ENCODE measurements at places on chromosomes 4 and X.

- no peak for DNase-seq
Measured at GRCh38 chr4:152927737-152928136, 8.4 kb upstream of the FHDC1 start.

DNA sequence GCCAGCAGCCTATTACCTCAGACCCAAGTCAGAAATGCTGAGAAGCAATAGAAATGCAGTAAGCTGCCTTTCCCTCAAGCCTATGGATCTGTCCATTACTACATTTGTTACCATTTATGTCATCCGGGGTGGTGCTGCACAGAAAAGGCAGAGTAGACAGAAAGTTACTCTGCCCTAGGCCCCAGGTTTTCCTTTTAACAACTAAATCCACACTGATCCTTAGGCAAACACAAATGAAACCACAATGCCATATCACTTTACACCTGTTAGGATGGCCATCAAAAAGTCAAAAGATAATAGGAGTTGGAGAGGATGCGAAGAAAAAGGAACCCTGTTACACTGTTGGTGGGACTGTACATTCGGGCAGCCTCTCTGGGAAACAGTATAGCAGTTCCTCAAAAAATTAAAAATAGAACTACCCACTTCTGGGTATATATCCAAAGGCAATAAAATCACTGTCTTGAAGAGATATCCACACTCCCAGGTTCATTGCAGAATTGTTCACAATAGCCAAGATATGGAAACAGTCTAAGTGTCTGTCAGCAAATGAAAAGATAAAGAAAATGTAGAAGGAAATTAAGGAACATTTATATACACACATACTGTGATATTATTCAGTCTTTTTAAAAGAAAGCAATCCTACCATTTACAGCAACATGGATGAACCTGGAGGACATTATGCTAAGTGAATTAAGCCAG lies 186.3 kb downstream of the NWD2 start:
- no peak for DNase-seq

- no peak for DNase-seq
Measured at GRCh38 chr4:4673070-4673469, 131.2 kb upstream of the STX18 start.

- DNase-seq = no peak
Measured at GRCh38 chrX:38089173-38089982, 83.0 kb downstream of the SYTL5 start.

- no peak for DNase-seq
Measured at GRCh38 chrX:64894454-64895038, 81.7 kb downstream of the ZC4H2 start.

GRCh38 chrX:70132877-70133302 lies 357 bp upstream of the IGBP1 start:
- no peak for DNase-seq

- DNase-seq = no peak
Measured at GRCh38 chrX:64580035-64580434, 184.8 kb upstream of the MTMR8 start.

- no peak for DNase-seq
Measured at GRCh38 chrX:46627062-46627461, 53.5 kb downstream of the CHST7 start.

DNA sequence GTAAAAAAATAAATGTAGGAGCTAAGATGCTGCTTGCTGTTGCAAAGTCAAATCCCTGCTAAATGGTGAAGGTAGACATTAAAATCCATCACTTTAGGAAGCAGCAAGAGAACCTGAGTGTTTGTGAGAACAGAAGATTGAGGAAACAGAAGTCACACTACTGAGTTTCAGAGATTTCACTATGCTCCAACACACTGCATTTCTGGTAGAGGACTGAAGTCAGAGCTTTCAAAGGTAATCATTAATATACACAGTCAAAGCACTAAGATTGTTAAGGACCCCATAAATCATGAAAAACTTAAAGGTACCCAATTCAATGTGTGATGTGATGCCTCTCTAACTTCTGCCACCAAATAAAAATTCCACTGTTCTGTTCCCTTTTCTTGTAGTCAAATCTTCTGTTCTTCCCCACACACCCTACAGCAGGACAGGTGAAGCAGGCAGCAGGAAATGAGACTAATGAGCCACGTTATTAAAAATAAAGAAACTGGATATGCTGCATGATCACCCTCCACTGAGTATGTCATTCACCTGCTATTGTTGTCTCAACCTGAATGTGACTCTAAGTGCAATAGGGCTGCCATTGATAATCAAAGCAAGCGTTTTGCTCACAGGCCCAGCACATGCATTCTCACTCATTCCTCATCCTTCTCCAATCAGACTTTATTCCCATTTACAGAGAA lies 28.9 kb upstream of the APELA start:
- no peak for DNase-seq

DNA sequence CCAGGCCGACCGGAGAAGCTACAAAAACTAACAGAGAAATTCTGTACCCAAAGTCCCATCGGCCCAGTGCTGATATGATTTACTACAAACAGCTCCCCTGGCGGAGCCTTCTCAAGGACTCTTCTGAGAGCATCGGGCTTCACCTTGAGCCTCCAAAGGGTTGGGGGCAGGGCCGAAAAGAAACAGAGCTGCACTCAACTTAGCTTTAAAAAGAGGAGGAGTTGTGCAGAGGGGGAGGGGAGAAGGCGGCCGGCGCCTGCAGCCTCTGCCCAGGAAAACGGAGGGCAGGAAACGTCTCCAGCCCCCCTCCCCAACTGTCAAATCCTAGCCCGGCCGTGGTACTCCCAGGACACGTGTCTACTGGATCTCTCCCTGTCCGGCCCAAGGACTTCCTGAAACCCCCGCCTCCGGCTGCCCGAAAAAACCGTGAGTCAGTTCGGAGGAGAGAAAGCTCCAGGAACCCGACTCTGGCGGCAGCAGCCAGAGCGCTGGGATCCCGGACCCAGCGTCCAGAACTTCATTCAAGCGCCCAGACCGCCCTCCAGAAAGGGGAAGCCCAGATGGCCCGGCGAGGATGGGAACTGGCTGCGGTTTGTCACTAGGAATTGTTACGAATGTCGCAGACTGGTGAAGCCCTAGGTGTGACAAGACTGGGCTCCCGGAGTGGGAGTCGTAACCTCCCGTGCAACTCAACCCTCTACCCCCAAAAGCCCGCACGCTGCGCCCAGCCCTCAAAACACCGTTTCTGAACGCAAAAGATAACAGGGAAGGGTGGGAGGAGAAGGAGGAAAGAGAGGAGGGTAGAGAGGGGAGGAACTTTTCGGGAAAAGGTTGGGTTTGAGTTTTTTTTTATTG lies 973 bp downstream of the ADAMTS3 start:
- DNase-seq = no peak

DNA sequence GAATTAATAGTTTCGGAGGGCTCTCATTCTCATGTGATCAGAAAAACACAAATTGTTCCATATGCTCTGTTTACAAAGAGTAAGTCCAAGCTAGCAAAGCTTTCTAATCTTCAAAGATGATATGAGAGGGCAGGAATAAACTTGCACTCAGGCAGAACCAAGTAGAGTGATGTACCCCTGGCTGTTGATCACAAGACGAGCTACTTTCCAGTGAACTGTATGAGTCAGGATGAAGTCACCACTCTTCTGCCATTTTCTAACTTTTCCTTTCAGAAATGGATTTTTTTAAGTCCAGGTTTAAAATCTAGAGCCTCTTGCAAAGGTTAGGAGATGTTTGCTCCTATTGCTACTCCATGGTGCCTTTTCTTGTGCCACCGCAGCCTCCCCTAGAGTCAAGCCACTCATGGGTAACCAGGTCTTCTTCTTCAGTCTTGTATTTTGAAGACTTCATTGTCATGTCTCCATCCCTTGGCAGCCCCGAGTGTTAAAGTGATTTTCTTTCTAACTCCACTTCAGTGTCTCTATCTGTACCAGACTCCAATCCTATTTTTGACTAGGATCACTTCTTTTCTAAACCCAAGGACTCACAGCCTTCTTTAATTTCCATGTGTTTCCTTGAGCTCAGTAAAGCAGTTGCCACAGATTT lies 171.9 kb upstream of the GALNT7 start:
- no peak for DNase-seq

GRCh38 chr4:2697995-2698414 lies 58.1 kb downstream of the TNIP2 start:
- no peak for DNase-seq

DNA sequence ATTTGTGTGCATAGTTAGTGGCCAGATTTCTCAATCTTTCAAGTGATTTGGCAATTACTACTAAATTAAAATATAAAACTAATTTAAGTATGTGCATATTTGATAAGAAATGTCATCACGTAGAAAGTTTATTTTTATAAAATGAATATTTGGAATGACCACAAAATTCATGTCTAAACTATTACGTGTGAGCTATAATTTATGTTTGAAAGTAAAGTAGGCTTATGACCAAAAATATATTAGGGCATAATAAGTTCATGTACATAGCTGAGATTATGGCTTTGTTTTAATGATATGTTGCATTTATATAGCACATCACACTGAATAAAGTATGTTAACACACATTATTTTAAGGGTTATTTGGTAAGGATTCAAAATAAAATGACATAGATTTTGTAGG lies 1532.6 kb downstream of the C4orf33 start:
- no peak for DNase-seq

DNA sequence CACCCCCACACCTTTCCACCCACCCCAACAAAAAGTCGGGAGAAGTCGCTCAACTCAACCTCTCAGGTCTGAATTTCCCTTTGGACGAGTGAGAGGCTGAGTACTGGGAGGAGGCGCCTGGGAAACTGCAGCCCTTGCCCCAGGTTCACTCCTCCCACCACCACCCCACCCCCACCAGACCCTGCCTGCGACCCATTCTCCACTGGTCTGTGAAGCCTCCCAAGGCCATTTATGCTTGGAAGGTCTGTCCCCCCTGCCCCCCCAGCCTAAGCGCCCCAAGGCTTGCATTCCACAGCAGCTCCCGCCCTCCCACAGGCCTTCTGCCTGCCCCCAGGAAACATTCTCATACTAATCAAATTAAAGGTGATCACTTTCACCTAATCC lies 27.2 kb downstream of the ELF4 start:
- no peak for DNase-seq

GRCh38 chrX:54473993-54474859 lies 21.8 kb downstream of the FGD1 start:
- no peak for DNase-seq

GRCh38 chrX:19034025-19034424 lies 50.1 kb upstream of the PHKA2 start:
- no peak for DNase-seq

DNA sequence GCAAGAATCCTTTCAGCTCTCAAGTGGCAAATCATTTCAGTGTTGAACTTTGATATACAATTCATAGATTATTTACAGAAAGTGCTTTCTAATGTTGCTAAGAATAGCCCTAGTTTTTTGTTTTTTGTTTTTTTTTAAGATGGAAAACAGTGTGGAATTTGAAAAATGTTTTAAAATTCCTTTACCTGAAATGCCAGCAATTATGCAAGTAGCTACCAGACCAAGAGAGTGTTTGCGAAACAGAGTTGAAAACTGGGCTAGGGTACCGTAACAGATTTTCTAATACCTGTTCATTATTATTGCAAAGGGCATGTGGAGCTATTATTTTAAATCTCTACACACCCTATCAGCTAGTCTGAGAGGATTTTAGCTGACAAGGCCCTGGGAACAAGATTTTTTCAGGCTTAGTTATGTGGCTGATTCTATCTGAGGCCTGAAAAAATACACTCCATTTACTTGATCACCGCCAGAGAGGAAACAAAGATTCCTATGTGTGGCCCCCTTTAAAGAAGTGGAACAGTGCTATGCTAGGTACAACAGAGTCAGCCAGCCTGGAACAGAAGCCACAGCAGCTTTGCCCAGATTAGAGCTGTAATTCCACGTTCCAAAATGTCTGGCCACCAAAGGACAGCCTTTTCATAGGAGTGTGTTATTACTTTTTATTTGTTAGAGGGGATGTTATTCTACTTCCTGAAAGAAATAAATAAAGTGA lies 46.9 kb upstream of the SLC39A8 start:
- DNase-seq = no peak

- DNase-seq = no peak
Measured at GRCh38 chrX:6568031-6568430, 33.1 kb upstream of the VCX3A start.

GRCh38 chr4:173434231-173434630 lies 35.3 kb upstream of the SCRG1 start:
- no peak for DNase-seq

- DNase-seq = no peak
Measured at GRCh38 chr4:113957956-113958355, 21.5 kb downstream of the ARSJ start.

GRCh38 chrX:153968754-153969124 lies 2.9 kb downstream of the HCFC1 start:
- no peak for DNase-seq

GRCh38 chr4:144709793-144710525 lies 64.0 kb downstream of the HHIP start:
- DNase-seq = no peak

- no peak for DNase-seq
Measured at GRCh38 chr4:25888781-25889180, 25.2 kb upstream of the SMIM20 start.

All from amygdala (tissue), 56 donors.